Stimulated activated effector memory CD8-positive, alpha-beta T cell treated with anti-CD3 and anti-CD28 coated beads, Interleukin-12 subunit alpha, Interleukin-12 subunit beta, amount 100 ng/mL, for 72 hours (primary cell): ENCODE measurements at places on chromosomes 3 and 15.

DNA sequence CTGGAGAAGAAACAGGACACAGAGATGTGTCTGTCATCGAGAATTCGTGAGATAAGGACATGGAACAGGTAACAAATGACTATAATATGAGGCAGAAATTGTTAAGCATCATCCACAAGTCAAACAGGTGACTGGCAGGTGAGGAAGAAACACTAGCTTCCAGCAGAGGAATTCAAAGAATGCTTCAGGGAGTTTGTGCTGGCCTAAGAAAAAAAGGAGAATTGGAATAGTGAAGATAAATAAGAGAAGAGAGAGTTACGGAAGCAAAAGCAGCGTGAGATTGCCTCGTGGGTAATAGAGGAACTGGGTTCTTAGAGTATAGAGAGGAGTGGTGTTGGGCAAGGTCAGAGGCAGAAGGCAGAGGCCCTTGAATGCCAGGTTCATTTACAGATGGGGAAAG is 22.9 kb upstream of the FGF12 start:
- DNase-seq, result no peak

DNA sequence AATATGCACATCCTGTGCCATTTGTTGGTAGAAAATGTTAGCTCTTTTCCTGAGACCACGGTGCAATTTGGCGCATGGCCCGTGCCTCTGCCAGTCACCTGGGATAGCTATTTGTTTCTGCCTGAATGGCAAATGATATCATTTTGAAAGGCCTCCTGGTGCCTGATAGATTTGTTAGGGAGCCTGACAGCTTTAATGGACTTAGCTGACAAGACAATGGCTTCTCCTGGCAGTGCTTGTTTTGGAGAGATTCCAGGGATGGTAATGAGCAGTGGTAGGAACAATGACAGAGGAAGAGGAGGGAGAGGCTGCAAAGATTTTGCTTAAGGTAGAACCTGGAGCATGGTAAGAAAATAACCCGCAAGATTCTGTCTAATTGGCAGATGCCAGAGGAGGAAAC is 268.5 kb downstream of the CLSTN2 start:
- DNase-seq, result no peak

DNA sequence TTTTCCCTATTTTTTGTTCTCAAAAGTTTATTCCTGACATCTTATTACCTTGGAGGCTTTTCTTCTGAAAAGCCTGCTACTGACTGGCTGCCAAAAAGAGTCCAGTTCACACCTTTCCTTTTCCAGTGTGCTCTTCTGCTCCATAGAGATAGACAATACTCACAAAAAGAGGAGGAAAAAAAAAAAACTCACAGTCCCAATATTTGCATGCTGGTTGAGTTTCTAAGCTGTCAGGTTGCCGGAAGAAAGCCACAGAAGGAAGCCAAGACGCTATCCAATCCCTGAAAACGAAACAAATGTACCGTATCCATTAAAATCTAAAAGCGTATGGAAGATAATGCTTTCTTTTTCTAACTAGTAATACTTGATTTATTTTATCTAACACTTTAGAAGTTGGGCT is 299.5 kb downstream of the CADM2 start:
- no peak for DNase-seq

- DNase-seq, result no peak
Observed at GRCh38 chr3:179701176-179701827, 48.5 kb downstream of the USP13 start.

DNA sequence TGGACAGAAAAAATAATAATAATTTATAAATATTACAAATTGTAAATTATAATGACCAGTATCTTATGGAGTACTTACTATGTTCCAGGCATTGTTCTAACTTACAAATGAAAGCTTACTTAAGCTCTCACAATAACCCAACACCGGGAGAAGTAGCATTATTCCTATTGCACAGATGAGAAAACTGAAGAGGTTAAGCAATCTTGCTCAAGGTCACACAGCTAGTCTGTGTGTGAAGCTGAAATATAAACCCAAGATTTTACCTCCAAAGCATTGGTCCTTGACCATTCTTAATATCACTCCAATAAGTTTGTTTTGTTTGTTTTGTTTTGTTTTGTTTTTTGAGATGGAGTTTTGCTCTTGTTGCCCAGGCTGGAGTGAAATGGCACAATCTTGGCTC is 43.1 kb downstream of the GBE1 start:
- DNase-seq, result no peak

DNA sequence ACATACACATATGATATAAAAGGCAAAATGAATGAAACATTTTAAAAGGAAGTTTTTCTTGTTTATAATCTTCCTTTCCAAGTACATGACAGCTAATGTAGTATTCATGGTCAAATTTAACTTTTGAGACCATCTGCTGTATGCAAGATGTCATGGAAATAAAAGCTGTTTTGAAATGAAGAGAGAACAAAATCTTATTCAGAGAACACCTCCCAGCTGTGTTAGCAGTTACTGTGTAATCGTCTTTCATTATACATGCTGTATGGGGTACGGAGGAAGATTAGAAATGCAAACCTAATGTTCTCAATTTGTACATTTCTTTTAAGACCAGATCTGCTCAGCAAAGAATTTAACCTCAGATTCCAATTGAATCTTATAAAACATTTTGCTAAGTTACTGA is 1182.3 kb downstream of the OTOL1 start:
- no peak for DNase-seq

- DNase-seq, result no peak
Observed at GRCh38 chr15:80396096-80396495, 8.1 kb upstream of the ARNT2 start.

GRCh38 chr3:30181178-30181465 is 425.3 kb upstream of the TGFBR2 start:
- no peak for DNase-seq

GRCh38 chr3:56938530-56938929 is 121.9 kb upstream of the SPATA12 start:
- DNase-seq, result no peak

DNA sequence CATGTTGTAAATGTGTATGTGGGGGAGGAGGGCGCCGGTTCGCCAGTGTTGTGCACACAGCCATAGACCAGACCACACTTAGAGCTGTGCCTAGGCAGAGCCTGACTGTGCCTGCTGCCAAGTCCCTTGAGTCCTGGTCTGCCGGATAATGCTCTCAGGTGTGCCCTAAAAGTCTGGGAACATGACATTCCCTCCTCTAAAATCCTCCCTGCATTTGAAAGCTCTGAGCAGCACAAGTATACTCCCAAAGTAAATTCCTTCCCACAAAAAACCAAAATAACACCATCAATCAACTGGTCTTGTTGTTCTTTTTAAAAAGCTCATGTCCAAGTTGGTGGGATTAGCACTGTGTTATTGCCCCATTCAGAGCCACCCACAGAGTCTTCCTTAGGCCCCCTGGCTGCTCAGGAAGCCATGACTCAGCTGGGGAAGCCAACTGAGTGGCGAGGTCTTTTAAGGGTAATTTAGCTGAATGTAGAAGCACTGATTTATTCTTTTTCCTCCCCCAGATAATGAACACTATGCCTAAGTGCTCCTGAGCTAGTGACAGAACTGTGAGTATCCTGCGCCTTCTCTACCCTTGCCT is 147.8 kb upstream of the MCTP2 start:
- DNase-seq, result no peak

DNA sequence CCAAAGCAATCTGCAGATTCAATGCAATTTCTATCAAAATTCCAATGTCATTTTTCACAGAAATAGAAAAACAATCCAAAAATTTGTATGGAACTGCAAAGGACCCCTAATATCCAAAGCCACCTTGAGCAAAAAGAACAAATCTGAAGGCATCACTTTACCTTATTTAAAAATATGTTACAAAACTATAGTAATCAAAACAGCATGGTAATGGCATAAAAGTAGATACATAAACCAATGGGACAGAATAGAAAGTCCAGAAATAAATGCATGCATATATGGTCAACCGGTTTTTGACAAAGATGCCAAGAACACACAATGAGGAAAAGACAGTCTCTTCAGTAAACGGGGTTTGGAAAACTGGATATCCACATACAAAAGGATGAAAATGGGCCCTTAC is 39.4 kb upstream of the PPARG start:
- DNase-seq, result no peak

DNA sequence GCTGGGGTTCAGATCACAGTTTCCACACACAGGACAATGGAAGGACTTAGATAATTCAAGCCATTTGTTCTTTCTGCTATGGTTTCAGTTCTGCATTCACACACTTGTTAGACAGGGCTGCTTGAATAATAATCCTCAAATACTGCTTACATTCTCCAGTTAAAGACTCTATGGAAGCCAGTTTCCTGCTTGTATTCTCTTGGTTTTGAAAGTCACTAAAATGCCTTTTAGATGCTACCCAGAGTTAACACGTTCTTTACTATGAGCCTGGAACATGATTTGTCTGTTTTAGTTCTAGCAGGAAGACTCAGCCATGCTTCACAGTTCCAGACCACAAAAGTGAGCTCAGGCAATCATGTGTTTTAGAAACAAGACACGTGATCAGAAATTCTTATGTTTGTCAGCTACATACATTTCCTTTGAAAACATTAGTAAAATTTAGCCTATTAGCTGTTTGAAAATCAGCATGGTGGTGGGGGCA is 152.4 kb downstream of the LEKR1 start:
- no peak for DNase-seq

- DNase-seq, result no peak
Observed at GRCh38 chr3:43852066-43852465, 161.3 kb downstream of the ABHD5 start.

DNA sequence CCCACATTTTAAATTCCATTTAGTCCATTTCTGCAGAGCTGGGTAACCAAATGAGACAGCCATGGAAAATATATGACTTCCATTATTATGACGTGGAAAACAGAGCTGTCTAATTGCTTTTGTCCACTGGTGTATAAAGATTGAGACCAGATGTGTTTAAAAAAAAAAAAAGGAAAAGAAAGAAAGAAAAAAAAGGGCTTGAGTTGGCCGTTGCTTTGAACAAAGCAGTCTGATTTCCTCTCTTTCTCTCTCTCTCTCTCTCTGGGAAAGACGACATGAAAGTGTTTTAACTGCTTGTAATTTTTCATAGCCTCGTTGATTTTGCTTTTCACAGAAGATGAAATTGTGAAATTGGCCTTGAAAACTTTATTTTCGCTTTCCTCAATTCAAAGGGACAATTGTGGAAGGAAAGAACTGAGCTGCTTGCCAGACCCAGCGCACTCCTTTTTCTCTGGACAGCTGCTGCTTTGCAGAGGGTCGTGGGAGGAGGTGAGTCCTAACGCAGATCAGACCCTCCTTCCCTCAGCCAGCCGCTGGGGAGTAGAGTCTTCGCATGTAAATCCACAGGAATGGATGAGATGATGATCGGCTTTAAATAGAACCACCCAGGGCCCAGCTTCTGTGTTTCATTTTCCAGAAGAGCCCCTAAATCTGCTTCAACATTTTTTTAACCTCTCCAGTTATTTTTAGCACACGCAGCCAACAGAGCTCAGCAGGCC is 42.8 kb upstream of the UBE2E1 start:
- no peak for DNase-seq

- DNase-seq, result no peak
Observed at GRCh38 chr15:71893691-71894090, 83.3 kb downstream of the NR2E3 start.

DNA sequence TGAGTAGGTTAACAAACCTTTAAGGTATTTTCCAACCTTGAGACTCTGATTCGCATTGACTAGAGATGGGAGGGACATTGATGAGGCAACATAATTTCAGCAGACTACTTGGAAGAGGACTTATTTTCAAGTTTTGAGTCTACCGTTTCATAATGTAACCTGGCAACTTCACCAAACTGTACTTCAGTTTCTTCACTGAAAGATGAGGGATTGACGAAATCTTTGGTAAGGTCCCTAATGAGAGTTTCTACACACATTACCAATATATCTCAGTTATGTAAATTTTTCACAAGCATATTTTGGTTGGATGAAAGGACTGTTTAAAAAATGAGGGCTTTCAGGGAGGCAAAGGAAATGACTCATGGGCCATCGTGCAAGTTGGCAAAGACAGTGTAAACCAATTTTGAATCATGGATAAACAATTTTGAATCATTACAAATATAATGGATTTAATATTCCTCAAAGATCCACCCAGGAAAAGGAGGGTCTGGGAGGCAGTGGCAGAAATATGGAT is 28.7 kb upstream of the SEMA6D start:
- DNase-seq, result no peak

DNA sequence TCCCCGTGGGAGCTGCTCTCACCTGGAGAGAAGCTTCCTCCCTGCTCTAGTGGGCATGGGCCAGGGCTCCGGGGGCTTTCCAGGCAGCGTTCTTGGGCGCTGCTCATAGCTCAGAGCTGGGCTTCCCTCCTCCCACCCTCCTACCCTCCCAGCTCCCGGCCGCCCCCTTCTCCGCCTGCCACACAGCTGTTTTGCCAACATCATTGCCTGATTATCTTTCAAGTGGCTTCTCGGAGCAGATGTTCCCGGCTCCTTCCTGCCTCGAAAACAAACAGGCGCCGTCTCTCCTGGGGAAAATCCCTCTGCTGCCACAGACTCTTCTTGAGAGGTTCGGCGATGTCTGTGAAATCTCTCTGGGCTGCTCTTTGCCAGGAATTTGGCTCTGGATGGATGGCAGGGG is 195.6 kb downstream of the RPLP1 start:
- DNase-seq, result no peak

GRCh38 chr3:60281970-60282369 is 969.3 kb downstream of the FHIT start:
- no peak for DNase-seq

DNA sequence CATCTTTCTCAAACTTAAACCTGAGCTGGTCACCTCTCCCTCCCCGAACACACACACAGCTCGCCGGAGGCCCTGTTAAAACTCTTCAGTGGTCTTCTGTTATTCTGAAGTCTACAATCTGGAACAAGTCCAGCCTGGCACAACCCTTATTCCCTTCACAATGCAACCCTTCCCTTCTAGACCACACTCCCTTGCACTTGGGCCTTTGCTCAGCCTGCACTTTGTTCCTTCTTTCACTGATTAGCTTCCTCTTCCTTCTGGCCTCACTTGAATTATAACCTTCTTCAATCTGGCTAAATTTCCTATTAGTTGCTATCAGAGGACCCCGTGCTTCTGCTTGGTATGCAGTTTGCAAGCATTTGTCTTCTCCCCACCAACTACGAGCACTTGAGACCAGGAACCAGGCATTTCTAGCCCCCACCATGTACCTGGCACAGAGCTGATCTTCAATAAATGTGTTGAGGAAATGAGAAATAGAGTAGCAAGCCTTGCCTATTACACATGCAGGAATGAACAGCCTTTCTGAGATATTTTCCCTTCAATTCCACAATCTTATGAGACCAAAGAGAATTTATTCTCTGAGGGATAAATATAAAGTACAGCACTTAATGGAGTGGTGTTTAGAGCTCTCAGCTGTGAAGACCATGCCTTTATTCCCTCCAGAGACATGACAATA is 663.1 kb upstream of the ADAMTS9 start:
- DNase-seq, result no peak

- DNase-seq, result no peak
Observed at GRCh38 chr15:41983221-41983620, 10.9 kb upstream of the EHD4 start.

GRCh38 chr3:45078910-45079522 is 52.9 kb downstream of the CLEC3B start:
- DNase-seq, result no peak
